ENCODE measurements at places on chromosomes 4 and X.

DNA sequence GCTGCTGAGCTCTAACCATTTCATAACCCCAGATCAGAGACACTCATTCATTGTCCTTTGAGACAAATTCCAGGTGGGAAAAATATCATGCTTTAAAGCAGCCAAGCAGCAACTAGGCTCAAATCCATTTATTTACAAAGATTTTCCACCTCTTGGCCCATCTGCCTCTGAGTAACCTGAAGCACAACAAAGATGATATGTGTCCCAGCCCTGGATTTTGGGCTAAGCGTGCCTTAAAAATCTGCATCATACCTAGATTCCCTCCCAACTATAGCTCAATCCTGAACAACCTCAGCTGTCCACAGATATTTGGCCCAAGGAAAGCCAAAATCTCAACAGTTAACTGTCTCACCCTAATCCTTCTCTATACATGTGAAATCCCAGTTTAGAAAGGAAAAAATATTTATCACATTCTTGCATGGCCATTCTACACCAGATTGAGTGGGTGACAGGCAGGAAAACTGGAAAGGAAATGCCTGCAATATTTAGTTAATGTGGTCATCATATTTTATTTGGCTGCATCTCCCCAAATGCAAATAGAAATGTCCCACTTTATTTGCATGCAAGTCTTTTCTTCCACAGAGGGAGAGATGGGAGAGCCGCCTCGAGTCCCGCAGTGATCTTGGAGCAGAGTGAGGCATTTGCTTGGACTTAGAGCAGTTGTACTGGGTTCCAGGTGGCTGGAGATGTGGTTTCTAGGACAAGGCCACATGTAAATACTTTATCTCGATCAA, 146.4 kb upstream of the EOLA2 start:
- no peak for DNase-seq

GRCh38 chr4:116229420-116229819, 856.0 kb downstream of the TRAM1L1 start:
- no peak for DNase-seq

DNA sequence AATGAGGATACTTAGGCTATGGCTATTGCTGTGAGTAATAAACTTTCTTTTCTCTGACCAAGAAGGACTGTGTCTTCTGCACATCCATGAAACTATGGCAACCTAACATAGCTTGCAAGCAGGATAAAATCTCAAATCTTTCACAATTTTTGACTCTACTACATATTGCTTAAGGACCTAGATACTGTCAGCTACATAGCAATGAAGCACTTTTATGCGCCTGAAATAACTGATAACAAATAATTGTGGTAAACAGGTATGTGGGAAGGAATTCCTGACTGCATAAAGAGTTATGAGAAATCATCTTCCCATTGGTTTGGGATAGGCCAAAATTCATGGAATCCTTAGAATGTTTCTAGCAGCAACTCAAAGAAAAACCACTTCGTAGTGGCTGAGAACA, 41.2 kb upstream of the PDGFC start:
- no peak for DNase-seq

- no peak for DNase-seq
These were observed 5.2 kb downstream of the EGFL6 start for GRCh38 chrX:13574600-13574999.

GRCh38 chr4:74365761-74366160, 816 bp downstream of the EREG start:
- peak; percentile 47 for DNase-seq

- DNase-seq: no peak
These were observed 164.7 kb downstream of the PCDH18 start for GRCh38 chr4:137367620-137368019.

DNA sequence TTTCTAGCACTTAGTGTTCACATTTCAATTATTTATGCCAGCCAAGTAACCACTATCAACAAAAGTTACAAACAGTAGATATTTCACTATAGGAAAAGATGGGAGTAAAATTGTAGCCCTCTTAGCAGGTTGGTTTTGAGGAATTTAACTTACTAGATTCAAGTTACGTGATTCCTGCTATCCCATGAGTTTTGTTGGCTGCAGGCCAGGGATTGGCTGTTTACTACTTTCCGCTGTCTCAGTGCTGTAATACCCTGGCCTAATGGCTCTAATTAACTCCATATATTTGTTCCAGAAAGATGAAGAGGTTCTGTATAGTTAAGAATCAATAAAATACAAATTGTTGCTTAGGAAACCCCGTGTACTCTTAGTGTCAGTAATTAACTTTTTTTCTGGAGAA, 55.5 kb upstream of the MAGED1 start:
- DNase-seq: no peak

GRCh38 chr4:101993002-101993841, 202.7 kb downstream of the BANK1 start:
- no peak for DNase-seq

DNA sequence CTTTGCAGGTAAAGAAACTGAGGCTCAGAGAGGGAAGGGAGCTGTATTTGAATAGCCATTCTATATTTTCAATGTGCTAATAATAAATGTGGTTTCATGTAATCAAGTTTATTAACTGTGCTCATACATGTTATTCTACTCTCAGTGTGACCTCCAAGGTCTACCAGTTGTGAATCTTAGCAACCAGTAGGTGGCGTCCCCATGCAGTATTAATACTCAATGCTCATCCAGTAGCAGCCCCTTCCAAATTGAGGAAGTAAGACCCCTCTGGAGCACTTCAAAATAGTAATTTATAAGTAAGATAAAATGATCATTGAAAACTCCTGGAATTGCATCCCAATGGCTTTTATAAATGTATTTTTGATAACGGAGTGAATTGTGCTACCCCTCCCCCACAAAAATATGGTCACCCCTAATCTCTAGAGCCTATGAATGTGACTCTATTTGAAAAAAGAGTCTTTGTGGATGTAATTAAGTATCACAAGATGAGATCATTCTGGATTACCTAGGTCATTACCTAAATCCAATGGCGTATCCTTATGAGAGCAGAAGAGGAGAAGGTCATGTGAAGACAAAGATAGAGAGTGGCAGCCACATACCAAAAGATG, 20.4 kb upstream of the SEPSECS start:
- DNase-seq: no peak

DNA sequence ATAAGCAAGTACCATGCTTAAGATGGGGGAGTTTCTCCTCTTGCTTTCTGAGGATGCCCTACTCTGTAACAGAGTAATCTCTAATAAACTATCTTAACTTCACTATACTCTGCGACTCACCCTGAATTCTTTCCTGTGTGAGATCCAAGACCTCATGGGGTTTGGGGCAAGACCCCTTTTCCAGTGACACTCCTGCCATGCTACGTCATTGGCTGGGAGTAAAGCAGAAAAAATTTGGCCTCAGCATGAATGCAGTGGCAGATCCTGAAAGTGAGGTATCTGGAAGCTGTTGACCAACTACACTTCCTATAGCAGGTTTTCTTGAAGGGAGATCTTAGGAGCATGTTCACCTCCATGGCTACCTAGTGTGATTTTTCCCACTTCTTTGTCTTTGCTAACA, 109.1 kb upstream of the MED14 start:
- DNase-seq: no peak
